ENCODE measurements at places on chromosomes 16 and 17. TPM values are rescaled to one million over a fixed set of nuclear protein-coding genes. Genes with fewer than 3 reads are reported as not detected.

Gene CD300LF
- not detected for total RNA-seq

Gene MYL11
- total RNA-seq: not detected

Gene DRC3
- total RNA-seq: 0.61 TPM

Gene TNFRSF13B
- total RNA-seq: not detected

Gene EVI2B
- total RNA-seq: not detected

Gene TAT
- not detected for total RNA-seq

Gene FNDC8
- total RNA-seq: not detected

DNA sequence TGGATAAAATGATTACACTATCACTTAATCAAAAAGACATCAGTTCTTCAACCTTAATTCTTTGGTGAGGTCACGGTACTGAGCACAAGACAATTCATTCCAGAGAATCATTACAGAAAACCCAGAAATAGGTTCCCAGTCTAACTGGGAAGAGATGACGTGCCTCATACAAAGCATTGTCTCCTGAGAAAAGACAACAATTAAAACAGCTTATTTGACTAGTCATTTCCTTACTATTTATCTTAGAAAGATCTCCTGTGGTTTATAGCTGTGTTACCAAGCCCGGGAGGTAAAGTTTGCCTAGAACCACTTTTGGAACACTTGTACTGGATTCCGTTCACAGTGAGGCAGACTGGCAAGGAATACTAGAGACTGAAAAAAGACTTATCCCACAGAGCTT is 5.1 kb downstream of the PHF12 start:
- H3K27ac ChIP-seq: no peak overlapping the region
- H3K36me3 ChIP-seq: no peaks in the 10 kb centered on the region
- no peak for DNase-seq
- peaks cover 35% of the 10 kb centered on the region for H3K4me1 ChIP-seq
- H3K27me3 ChIP-seq: no peaks in the 10 kb centered on the region
- peak overlapping the region; percentile 72 for H3K4me3 ChIP-seq

DNA sequence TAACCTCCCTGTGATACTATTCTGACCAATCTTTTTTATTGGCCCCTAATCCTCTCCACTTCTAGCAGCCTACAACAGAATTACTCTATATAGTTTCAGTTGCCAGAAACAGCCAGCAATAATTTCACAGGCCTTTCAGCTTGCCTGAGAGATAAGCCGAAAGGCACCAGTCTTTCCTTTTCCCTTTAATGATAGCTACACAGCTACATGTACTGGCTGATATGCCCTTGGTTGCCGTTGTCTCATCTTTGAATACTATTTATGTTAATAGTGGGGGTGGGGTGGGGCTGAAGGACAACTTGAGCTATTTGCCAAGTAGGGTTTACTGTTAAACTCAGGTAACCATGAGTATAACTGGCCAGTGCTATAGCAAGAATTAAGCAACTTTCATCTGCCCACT is 35.8 kb upstream of the RASL10B start:
- no peak overlapping the region for H3K4me3 ChIP-seq
- peaks cover 15% of the 10 kb centered on the region for H3K4me1 ChIP-seq
- H3K27ac ChIP-seq: no peak overlapping the region
- H3K27me3 ChIP-seq: no peaks in the 10 kb centered on the region
- peaks cover 2% of the 10 kb centered on the region for H3K36me3 ChIP-seq

- no peak overlapping the region for H3K4me3 ChIP-seq
- peaks cover 5% of the 10 kb centered on the region for H3K4me1 ChIP-seq
- H3K27me3 ChIP-seq: peaks cover 4% of the 10 kb centered on the region
- DNase-seq: no peak
Measured at GRCh38 chr16:66714062-66714461, 17.5 kb upstream of the CMTM4 start.

DNA sequence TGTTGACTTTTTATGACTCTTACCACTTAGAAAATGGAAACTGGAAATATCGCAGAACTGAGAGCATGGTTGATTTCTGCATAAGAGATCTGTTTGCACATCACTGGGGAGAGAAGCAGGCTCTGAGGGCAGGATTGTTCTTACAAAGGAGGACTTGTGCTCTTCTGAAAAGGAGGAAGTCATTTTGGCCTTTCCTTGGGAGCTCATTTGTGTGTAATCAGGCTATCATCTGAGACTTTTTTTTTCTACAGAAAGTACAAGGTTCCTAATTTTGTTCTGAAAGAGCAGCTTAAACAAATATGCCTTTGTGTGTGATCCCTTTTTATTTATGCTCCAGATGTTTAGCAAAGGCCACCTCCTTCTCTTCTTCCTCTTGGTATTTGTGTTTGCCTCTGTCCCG is 145.7 kb upstream of the CACNG5 start:
- H3K4me3 ChIP-seq: peak overlapping the region; percentile 16
- peaks cover 4% of the 10 kb centered on the region for H3K36me3 ChIP-seq
- peak overlapping the region; percentile 69 for H3K27ac ChIP-seq
- DNase-seq: no peak

DNA sequence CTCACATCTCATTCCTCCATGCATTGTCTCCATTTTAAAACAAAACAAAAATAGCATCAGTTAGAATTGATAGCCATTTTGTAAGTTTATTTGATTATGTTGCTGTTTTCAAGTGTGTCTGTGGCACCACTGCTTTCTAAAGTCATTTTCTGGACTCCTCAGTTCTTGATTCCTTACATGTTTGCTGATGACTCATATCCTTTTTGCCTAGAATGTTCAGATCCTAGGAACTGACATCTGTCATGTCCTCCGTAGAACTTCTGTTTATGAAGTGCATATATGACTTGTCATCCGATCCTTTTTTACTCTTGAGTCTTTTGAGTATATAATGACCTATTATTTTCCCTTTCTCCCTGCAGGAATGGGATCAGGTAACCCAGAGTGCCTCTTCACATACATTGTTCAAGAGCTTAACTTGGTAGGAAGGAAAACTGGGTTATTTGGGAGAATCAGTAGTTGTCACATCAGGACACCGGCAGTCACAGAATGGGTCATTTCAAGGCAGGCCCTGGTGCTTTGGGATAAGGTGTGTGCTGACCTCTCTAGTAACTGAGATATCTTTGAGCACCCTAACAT is 69.2 kb downstream of the MAP2K4 start:
- no peak overlapping the region for H3K4me3 ChIP-seq
- H3K4me1 ChIP-seq: no peaks in the 10 kb centered on the region
- DNase-seq: no peak
- peaks cover 10% of the 10 kb centered on the region for H3K36me3 ChIP-seq
- no peaks in the 10 kb centered on the region for H3K27me3 ChIP-seq
- no peak overlapping the region for H3K27ac ChIP-seq

DNA sequence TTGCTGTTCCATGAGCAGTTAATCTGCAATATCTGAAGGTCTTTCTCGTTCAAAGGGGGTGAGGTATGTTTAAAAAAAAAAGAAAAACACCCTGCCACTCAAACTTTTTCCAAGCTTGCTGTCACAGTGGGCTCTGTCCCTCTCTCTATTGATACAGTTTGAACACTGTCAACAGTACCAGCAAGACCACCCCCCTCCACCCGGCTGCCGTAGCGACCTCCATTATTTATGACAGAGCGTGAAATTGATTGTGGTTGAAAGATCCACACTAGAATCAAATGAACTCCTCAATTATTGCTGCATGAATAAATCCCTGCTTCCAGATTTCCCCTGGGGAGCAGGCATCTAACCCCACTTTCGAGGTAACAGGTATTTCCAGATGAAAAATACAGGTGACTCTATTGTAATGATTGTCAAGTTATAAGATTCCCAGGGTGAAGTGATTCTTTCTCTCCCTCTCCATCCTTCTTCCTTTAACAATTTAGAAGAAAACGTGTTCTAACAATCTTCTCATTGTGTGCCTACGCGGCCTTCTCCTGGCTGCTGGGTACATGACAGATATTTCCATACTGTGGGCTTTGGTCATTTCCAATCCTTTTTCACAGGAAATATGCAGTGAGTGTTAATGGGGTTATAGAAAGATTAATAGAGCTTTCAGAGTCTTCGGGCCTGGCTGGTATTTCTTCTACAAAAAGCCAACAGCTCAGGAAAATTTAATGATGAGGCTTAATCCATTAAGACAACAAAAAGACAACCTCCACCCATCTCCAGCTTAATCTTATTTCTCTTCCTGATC is 135.7 kb upstream of the C16orf82 start:
- no peak overlapping the region for H3K27ac ChIP-seq
- peaks cover 7% of the 10 kb centered on the region for H3K27me3 ChIP-seq
- DNase-seq: no peak

DNA sequence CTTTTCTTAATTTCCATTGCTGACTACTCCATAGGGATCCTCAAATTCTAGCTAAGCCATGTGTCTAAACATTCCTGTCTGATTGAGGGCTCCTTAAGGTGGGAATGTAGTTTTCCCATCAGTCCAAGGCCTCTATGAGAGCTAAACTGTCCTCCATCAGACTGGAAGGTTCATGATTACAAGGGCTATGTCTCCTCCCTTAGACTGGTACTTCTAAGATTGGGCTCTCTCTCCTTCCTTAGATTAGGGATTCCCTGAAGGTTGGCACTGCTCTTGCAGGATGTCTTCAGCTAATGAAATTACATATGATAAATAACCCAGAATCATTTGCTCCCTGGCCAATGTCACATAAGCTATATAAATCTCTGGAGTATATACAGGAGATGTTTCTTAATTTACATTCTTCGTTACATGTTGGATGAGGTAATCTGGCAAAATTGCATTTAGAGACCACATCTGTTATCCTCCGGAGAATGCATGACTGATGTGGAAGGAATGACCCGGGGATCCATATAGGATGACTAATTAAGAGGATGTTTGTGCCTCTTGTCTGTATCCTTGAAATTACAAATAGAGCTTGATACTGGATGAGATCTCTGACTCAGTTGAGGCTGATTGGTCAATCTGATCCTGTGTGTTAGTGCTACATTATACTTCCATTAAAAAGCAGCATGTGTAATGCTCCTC is 14.2 kb downstream of the B4GALNT2 start:
- H3K36me3 ChIP-seq: no peaks in the 10 kb centered on the region
- H3K27me3 ChIP-seq: peaks cover 46% of the 10 kb centered on the region
- no peak overlapping the region for H3K4me3 ChIP-seq
- no peak overlapping the region for H3K27ac ChIP-seq

DNA sequence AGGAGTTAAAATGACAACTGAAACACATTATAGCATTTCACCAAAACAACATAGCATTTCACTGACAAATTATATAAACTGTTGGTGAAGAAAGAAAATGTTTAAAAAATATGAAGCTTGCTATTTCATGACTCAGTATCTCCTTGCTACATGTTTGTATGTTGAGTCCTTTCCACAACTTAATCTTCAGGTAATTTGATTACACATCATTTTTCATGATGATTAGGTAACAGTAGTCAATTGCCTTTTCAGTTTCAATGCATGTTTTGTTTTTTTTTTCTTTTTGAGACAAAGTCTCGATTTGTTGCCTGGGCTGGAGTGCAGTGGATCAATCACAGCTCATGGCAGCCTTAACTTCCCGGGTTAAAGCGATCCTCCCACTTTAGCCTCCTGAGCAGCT is 177.8 kb upstream of the PMFBP1 start:
- H3K4me1 ChIP-seq: no peaks in the 10 kb centered on the region
- H3K27me3 ChIP-seq: no peaks in the 10 kb centered on the region
- no peak overlapping the region for H3K27ac ChIP-seq
- peaks cover 21% of the 10 kb centered on the region for H3K36me3 ChIP-seq
- no peak overlapping the region for H3K4me3 ChIP-seq

DNA sequence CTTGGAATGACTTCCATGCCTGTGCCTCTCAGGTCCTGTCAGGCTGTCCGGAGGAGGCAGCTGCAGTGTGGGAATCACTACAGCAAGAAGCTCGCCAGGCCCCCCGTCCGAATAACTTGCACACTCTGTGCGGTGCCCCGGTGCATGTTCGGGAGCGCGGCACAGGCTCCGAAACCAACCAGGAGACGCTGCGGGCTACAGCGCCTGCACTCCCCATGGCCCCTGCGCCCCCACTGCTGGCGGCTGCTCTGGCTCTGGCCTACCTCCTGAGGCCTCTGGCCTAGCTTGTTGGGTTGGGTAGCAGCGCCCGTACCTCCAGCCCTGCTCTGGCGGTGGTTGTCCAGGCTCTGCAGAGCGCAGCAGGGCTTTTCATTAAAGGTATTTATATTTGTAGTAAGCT is 1.3 kb downstream of the NRN1L start:
- no peak for DNase-seq
- H3K36me3 ChIP-seq: peaks cover 2% of the 10 kb centered on the region
- H3K27ac ChIP-seq: no peak overlapping the region

DNA sequence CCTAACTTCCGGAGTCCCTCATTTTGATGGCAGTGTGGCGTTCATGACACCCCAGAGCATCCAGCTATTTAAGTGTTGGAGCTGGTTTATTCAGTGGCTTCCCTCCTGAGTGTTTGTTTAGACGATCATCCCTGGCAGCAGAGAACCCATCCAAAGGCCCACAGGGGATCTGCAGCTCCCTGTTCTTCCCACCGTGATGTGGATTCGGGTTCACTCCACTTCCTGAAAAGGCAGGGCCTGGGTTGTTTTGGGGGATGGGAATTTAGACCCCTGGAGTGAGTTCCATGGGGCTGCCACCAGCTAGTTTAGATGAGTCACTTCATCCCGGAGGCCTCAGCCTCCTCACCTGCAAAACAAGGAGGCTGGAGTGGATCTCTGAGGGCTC is 2.3 kb downstream of the KSR1 start:
- no peak for DNase-seq
- no peaks in the 10 kb centered on the region for H3K36me3 ChIP-seq
- peaks cover 13% of the 10 kb centered on the region for H3K27me3 ChIP-seq

- H3K36me3 ChIP-seq: no peaks in the 10 kb centered on the region
- H3K27ac ChIP-seq: no peak overlapping the region
- no peak for DNase-seq
- H3K4me3 ChIP-seq: no peak overlapping the region
Measured at GRCh38 chr16:49049191-49049590, 232.4 kb downstream of the CBLN1 start.

Data from neural crest cell (in vitro differentiated cells).